ENCODE measurements at places on chromosomes 12 and 14. TPM values are rescaled to one million over a fixed set of nuclear protein-coding genes. Genes with fewer than 3 reads are reported as not detected.
A peak's percentile ranks its signal among the peaks of the same experiment; 100 is the strongest.

SERPINA12 gene
- not detected for total RNA-seq

DNA sequence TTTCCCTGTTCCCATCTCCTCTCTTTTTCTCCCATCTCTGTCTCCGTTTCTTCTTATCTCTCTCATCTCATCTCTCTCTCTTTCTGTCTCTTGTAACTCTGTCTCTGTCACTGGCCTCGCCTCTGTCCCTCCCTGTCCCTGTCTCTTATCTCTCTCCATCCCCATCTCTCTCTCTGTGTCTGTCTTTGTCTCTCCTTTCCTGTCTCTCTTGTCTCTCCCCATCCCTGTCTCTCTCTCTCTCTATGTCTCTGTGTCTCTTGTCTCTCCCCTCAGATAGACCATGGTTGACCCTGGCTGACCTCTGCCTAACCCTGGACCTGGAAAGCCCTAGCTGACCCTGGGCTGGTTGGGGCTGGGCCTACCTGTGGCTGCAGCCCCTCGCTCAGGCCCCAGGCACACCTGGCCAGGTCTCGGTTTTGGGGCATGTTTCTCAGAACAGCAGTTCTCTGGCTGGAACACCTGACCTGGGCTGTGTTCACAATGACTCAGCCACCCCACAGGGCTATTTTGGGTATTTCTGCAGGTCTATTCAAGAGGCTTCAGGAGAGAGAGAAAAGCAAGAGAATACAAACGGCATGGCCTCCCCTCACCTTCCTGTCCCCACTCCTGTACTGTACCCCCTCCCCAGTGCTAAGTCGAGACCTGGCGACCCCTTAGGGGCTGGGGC is 174.4 kb downstream of the TMEM121 start:
- DNase-seq: no peak

DNA sequence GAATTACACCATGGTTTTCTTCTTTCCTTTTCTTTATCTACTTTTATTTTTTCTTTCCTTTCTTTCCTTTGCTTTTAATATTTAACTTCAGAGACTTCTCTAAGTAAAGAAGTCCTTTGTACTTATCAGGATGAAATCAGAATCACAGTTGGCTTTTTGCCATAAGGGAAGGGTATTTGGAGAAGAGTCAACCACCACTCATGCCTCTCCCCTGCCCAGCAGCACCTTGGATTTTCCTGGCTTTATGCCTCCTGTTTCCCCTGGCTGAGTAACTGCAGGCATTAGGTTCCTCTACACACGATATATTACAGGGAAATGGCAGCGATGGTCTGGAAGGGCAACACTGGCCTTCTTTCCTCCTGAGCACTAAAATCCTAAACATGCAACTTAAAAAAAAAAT is 266.4 kb upstream of the CAND1 start:
- no peak for DNase-seq

GARIN6 gene
- not detected for total RNA-seq

DNA sequence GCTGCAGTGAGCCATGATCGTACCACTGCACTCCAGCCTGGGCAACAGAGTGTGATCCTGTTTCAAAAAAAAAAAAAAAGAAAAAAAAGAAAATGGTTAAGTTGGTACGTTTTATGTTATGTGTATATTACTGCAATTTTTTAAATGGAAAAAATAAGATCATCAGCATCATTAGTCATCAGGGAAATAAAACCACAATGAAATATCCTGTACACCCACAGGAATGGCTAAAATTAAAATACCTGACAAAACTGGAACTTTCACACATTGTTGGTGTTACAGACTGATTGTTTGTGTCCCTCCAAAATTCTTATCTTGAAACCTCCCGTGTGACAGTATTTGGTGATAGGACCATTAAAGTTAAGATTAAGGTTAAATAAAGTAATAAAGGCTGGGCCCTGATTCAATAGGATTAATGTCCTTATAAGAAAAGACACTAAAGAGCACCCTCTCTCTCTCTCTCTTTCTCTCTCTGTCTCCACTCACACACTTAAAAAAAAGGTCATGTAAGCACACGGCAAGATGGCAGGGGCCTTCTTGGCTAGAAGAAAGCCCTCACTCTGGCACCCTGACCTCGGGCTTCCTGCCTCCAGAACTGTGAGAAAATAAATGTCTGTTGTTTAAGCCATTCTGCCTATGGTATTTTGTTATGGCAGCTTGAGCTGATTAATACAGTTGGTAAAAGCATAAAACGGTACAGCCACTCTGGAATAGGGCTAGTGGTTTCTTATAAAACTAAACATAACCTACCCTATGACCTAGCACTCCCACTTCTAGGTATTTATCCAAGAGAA is 48.3 kb upstream of the ZFP36L1 start:
- DNase-seq: no peak

GRCh38 chr12:53994264-53995001 is 5.5 kb upstream of the HOXC9 start:
- peak; percentile 34 for DNase-seq

GRCh38 chr12:90253136-90253535 is 544.5 kb upstream of the ATP2B1 start:
- DNase-seq: no peak

DNA sequence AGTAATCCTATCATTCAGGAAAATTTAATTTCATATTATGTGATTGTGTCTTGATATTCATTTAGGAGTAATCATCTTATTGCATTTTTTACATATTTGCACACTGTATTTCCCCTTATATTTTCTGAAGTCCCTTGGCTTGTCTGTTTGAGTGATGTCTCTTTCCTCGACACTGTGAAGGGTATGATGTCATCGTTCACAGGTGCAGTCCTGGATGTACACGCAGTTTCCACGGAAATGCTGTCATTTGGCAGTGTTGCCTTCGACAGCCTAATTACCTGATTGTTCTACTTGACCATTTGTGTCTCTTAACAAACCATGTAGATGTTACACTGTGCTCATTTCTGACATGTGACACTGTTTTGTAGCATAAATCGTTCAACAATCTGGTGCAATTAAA is 1277.0 kb downstream of the TMEM121 start:
- no peak for DNase-seq

LGALS3 gene
- 122 TPM for total RNA-seq
